Mesenchymal stem cell (in vitro differentiated cells and primary cell): ENCODE measurements at places on chromosomes 3 and 15.

DNA sequence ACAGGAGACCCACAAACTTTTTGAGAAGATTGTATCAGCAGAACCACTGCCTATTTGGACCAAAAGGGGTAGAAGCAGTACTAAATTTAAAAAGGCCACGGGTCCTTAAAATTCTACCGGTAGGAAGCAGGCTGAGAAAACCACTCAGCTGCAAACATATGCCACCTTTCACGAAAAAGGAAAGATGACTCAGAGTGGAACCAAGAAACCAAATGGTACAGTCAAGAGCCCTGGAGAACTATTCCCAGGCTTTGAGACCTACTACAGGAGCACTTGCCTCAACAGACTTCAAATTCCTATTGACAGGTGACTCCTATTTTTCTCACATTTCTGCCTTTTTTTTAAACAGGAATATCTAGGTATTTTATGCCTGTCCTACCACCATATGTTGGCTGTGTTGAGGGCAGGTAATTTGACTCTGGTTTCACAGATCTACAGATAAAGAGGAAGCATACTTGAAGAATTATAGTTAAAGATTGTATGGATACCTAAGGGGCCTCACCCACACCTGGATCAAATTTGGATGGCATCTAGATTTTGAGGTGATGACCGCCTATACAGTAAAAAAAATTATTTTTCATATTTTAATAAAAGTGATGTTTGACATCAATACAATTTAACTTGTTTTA is 10.1 kb downstream of the GOLIM4 start:
- no peaks in the 10 kb centered on the region for H3K27me3 ChIP-seq
- no peak for DNase-seq
- no peaks in the 10 kb centered on the region for H3K4me1 ChIP-seq

GRCh38 chr3:178711753-178712152 is 175.5 kb downstream of the KCNMB2 start:
- no peaks in the 10 kb centered on the region for H3K36me3 ChIP-seq
- H3K4me3 ChIP-seq, result no peak overlapping the region
- H3K27ac ChIP-seq, result no peak overlapping the region
- H3K4me1 ChIP-seq, result no peaks in the 10 kb centered on the region
- no peaks in the 10 kb centered on the region for H3K27me3 ChIP-seq

DNA sequence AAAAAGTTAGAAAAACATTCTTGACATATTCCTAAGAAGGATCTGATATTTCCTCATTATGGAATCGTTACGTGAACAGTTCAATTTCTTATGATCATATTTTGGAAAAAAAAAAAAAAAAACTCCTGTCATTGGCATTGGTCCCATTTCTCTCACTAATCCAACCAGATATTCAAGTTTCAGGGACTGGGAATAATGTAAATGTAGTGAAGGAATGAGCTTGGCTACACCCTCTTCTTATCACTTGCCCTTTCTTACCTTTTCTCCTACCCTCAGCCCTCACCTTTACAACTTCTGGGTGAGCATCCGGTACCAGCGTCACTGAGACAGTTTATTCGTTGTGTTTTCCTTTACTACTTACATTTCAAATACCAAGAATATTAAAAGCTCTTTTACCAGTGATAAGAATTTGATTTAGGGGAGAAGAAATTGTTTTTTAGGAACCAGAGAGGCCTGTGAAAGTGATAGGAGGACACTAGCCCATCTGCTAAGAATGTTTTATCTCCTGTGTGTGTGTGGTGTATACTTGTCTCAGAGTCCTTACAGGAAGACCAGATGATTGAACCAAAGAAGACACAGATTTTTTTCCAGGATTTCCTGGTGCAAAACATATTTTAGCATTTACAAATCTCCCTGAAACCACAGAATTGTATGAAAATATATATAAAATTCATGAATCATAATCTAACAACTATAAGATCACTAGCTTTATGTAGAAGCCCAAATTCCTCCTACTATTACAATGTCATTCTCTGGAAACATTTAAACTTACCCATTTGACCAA is 946.7 kb downstream of the ZPLD1 start:
- H3K4me3 ChIP-seq, result no peak overlapping the region
- no peaks in the 10 kb centered on the region for H3K27me3 ChIP-seq
- H3K27ac ChIP-seq, result no peak overlapping the region
- H3K36me3 ChIP-seq, result no peaks in the 10 kb centered on the region

GRCh38 chr3:187839422-187839821 is 94.2 kb upstream of the BCL6 start:
- peaks cover 7% of the 10 kb centered on the region for H3K4me1 ChIP-seq
- H3K27me3 ChIP-seq, result no peaks in the 10 kb centered on the region
- H3K36me3 ChIP-seq, result no peaks in the 10 kb centered on the region
- no peak for DNase-seq

DNA sequence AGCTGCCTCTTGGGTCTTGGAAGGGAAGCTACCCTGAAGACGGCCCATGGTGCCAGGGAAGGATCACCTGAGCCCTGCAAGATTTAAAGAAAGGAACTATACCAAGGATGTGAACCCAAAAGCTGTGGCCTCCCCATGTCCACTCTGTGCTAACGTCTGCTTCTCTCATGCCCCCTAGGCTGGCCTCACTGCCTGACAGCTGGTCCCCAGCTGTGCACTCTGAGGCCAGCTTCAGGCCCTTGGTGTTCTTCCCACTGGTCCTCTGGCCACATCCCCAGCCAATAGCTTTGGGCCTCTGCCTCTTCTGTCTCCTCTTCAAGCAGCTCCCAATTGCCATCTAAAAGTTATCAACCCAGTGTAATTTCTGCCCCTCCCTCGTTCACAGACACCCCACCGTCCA is 5.2 kb upstream of the LRRK1 start:
- DNase-seq, result no peak
- H3K27ac ChIP-seq, result no peak overlapping the region
- H3K4me1 ChIP-seq, result peaks cover 9% of the 10 kb centered on the region
- peaks cover 37% of the 10 kb centered on the region for H3K27me3 ChIP-seq

DNA sequence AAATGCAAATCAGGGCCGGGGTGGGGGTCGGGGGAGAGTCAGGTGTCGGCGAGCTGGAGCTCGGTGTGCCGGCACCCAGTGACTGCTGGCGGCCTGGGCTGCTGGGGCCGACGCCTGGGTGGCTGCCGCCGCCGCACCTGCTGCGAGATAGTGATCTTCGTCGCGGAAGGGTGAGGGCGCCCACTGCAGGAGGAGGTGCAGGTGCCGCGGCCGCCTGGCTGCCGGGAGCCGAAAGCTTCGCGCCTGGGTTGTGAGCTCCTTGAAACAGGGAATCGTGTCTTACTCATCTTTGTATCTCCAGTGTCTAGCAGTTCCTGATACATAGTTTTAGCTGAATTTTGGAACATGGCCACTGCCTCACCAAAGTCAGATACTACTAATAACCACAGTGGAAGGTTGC is 64.0 kb upstream of the CPOX start:
- no peaks in the 10 kb centered on the region for H3K36me3 ChIP-seq
- H3K4me3 ChIP-seq, result peak overlapping the region; percentile 7
- no peak overlapping the region for H3K27ac ChIP-seq
- no peak for DNase-seq
- H3K27me3 ChIP-seq, result no peaks in the 10 kb centered on the region
- peaks cover 3% of the 10 kb centered on the region for H3K4me1 ChIP-seq

DNA sequence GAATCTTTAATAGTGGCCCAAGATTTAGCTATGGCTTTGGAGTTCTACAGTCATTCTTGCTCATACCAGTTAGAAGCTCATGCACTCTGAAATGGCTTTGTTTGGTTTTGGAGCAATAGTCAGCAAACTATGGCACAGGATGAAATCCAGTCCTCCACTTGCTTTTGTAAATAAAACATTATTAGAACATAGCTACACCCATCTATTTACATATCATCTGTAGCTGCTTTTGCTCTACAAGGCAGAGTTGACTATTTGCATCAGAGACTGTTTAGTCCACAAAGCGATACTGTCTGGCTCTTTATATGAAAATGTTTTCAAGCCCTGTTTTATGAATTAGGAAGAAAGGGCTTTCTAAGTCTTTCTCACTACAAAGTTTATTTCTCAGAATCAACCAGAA is 716.9 kb downstream of the AGBL1 start:
- H3K27me3 ChIP-seq, result no peaks in the 10 kb centered on the region
- no peaks in the 10 kb centered on the region for H3K36me3 ChIP-seq
- H3K4me3 ChIP-seq, result no peak overlapping the region
- no peak overlapping the region for H3K27ac ChIP-seq
- no peak for DNase-seq
